ENCODE measurements at places on chromosomes 4 and X.

DNA sequence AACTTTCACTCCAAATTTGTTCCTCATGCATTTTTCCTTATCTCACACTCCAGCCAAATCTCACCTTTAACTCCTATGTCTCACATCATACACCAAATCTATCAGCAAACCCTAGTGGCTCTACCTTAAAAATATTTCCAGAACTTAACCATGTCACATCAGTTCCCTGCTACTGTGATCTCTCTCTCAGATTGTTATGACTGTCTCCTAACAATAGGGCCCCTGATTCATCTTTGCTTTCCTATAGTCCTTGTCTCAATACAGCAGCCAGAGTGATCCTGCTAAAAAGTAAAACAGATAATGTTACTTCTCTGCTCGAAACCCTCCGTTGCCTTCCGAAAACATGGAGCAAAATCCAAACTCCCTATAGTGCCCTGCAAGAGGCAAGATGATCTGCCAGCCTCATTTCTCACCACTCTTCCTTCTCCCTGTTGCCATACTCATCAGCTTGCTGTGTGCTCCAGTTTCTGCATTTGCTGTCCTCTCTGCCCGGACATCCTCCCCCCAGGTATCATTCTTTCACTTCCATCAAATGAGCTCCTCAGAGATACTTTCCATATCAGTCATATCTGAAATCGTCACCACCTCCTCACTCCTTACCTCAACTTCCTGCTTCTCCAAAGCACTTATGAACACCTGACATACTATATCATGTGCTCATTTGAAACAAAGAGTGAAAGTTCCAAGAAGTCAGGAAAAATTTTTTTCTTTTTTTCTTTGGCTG lies 293.4 kb upstream of the NR3C2 start:
- DNase-seq, result no peak

- DNase-seq, result no peak
These were observed 42.5 kb downstream of the TMEM164 start for GRCh38 chrX:110045421-110045820.

DNA sequence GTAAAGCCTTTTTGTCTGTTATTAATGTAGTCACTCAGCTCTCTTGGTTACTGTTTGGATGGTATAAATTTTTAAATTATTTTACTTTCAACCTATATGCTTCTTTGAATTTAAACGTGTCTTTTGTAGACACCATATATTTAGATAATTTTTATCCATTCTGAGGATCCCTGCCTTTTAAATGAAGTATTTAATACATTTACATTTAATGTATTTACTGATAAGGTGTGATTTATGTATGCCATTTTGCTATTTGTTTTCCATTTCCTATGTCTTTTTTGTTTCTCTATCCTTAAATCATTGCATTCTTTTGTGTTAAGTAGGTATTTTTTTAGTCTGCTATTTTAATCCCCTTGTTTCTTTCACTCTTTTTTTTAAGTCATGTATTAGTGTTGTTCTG lies 238.0 kb downstream of the RAB28 start:
- no peak for DNase-seq

DNA sequence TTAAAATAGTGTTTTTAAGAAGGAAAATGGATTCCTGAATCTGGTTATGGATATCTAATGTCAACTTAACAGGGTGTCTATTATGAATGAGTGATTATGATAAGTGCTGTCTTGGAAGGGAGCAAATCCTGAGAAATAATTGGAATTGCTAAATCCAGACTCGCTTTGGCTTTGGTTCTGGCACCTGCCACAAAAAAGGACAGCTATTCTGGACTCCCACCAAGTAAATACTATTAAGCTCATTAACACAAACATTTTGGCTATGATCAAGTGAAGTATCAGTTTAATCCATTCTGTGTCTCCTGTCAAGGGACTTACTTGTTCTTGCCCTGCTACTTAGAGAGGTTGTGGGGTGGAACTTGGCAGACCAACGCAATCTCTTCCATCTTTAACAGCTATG lies 403.7 kb downstream of the CENPC start:
- no peak for DNase-seq

DNA sequence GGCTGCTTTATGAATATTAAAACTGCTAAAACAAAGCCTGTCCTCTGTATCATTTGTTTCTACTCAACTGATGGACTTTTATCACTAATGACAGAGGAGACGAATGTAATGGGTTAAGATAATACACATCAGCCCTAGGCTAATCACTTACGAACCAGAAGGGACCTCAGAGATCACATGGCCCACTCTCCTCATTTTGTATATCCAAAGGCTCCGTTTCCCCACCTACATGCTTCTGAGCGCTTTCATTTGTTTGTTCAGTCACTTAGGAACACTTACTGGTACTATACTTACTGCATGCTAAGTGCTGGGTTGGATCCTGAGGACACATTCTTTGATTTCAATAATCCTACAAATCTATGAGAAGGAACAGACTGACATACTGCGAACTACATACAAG lies 169.3 kb downstream of the CEP135 start:
- no peak for DNase-seq

GRCh38 chrX:54182194-54182863 lies 725 bp downstream of the FAM120C start:
- peak; percentile 44 for DNase-seq

GRCh38 chrX:119758731-119759247 lies 401 bp downstream of the SOWAHD start:
- DNase-seq, result peak; percentile 27

- DNase-seq, result no peak
These were observed 4.2 kb downstream of the MYOZ2 start for GRCh38 chr4:119139822-119140252.

GRCh38 chrX:97846718-97847237 lies 963.1 kb downstream of the RPA4 start:
- DNase-seq, result no peak

GRCh38 chr4:127709456-127709855 lies 20.7 kb upstream of the SLC25A31 start:
- peak; percentile 14 for DNase-seq

DNA sequence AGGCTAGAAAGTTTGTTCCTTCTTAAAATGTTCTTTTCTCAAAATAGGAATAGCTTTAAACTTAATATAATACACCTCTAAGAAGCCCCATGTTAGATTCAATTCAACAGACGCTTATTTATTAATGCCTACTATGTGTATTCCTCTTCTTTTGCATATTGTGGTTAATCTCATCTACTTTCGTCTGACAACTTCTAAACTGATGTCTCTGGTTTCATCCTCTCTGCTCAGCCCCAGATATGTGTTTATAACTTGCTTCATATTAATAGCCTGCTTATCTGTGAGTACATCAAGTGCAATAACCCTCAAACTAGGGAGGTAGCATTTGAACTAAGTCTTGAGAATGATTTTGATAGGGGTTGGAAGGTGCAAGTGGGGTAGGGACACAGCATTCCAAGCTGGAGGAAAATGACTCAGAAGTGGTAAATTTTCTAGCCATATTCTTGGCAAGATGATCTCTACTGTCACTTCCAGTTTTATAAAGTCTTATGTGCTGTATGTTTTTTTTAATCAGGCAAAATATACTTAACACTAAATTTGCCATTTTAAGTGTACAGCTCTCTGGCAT lies 37.0 kb downstream of the STK26 start:
- DNase-seq, result no peak

DNA sequence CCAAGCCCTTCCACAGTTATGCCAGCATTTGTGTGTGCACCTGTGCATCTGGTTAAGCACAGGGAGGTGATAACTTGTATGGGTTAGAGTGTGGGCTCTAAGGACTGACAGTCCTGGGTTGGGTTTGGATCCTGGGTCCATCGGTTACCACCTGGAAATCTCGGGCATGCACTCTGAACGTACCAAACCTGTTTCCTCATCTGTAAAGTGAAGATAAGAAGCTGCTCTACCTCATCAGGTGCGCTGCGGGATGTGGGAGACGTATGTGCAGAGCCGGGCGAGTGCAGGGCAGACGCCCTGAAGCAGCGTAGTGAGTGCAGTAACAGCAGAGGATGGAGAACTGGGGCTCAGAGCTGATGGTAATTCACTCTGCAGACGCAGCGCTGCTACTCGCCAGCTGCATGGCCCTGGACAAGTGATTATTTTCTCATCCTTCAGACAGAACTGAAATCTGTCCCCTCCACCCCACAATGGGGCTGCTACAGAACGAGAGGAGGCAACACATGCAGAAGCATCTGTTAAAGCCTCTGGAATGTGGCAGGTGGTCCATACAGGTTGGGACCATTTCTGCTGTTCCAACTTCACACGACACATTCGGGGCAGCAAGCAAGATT lies 64.4 kb downstream of the HADH start:
- no peak for DNase-seq

DNA sequence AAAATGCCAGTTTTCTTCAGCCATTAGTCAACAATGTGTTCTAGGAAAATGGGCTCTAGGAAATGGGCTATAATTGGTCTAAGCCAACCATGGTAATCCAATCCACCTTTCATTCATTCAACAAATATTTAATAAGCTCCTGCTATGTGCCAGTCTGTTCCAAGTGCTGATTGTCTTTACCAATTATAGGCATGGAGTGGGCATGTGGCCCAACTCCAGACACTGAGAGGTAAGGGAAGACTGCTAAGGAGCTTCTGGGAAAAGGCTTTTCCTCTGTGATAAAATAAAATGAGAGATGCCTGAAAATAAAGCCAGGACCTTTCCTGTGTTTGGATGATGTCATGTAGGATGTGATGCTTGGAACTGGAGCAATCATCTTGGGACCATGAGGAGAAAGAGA lies 43.3 kb downstream of the HOPX start:
- peak; percentile 24 for DNase-seq

DNA sequence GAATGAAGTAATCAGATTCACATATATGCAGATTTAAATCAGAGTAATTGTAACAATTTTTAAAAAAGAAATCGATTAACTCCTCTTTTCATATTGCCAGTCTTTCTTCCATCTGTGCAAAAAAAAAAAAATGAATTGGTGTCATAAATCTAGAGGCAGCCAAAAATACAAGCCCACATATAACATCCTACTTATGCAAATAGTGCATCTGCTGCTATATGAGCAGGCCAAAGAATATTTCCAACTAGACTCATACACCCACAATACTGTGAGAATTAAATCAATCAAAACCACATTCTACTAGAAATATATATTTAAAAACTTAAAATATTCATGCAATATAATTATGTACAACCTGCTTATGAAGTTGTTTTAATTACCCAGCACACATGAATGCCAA lies 298.1 kb upstream of the TRAM1L1 start:
- no peak for DNase-seq

DNA sequence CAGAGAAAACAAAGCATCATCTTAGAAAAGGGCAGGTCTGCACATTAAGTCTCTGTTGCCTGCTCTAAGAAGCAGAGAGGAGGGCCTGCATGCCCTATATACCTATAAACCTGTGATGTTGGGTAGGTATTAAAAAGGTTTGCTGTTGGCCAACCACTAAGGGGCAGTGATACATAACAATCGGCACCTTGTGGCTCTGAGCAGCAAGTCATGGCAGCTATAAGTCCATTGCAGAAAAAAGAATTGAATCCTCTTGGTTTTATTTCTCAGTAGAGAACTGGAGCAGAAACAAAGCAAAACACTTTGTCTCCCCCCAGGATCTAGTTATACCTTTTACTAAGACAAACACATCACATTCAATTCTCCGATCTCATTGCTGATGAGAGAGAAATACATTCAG lies 1364.4 kb downstream of the STIM2 start:
- DNase-seq, result peak; percentile 71

- DNase-seq, result peak; percentile 33
These were observed 12.0 kb upstream of the RBBP7 start for GRCh38 chrX:16882169-16882568.

GRCh38 chrX:79592259-79592658 lies 225.1 kb upstream of the ITM2A start:
- DNase-seq, result no peak

- no peak for DNase-seq
These were observed 455.1 kb downstream of the PACRGL start for GRCh38 chr4:21155367-21155766.

DNA sequence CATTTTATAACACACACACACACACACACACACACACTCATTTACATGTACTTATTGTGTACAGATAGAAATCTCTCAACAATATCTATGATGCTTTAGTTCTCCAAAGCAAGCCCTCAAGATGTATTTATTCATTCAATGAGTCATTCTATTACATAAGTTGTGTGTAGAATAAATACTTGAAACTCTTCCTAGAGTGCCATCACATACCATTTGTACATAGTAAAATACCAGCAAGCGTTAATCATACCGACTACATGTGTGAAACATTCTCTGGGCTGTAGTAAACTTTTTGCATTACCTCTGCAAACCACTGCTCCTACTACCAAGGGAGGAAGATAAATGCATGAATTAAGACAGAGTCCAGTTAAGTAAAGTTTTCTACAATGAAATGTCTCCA lies 70.9 kb downstream of the EPHA5 start:
- peak; percentile 31 for DNase-seq

DNA sequence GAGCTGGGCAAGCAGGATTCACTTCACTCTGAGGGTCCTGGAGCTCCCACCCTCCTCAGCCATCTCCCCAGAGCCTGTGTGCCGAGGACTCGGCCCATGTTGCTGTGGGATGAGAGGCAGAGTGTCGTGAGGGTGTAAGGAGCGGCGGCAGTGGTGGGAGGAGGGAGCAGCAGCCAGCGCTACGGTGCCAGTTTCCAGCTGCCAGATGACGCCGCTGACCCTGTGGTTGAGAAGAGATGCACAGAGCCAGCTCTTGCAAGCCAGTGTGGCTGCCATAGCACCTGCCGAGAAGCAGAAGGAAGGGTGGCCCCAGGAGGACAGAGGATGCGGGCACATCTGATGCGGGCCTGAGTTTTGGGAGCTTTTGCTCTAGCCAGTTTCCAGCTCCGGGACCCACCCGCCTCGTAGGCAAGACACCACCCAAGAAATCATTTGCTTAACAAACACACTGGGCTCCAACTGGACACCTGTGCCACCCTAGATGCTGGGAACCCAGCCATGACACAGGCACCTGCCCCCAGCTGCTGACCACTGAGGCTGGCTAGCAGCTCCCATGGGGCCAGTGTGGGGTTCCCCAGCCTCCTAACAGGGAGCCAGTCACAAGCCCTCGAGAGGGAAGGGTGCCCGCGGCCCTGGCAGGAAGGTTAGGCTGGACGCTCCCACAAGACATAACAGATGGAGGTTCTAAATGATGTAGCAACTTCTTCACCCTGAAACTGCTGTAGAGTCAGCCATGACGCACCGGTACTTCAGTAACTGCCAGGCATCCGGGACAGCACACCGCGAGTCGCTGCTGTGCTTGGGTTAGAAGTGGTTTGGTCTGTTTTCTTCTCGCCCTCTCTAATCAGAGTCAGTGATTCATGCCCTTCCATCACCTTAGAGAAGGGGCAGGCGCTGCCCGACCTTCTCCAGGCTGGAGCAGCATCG lies 8.9 kb downstream of the MSANTD1 start:
- peak; percentile 47 for DNase-seq

Measured in EH (cell line).